Lung (tissue), 17 donors: ENCODE measurements at places on chromosomes 16 and 17.

GRCh38 chr17:28500712-28501379 is 5.3 kb upstream of the FOXN1 start:
- no peaks in the 10 kb centered on the region for H3K27me3 ChIP-seq
- no peak overlapping the region for H3K4me3 ChIP-seq
- no peaks in the 10 kb centered on the region for H3K36me3 ChIP-seq
- H3K27ac ChIP-seq = no peak overlapping the region

GRCh38 chr16:62288990-62289629 is 252.9 kb upstream of the CDH8 start:
- no peaks in the 10 kb centered on the region for H3K4me1 ChIP-seq
- H3K36me3 ChIP-seq = no peaks in the 10 kb centered on the region
- H3K4me3 ChIP-seq = no peak overlapping the region
- H3K27me3 ChIP-seq = no peaks in the 10 kb centered on the region

GRCh38 chr16:57387598-57388354 is 15.5 kb downstream of the CX3CL1 start:
- H3K4me3 ChIP-seq = no peak overlapping the region
- H3K27me3 ChIP-seq = no peaks in the 10 kb centered on the region
- H3K27ac ChIP-seq = no peak overlapping the region

DNA sequence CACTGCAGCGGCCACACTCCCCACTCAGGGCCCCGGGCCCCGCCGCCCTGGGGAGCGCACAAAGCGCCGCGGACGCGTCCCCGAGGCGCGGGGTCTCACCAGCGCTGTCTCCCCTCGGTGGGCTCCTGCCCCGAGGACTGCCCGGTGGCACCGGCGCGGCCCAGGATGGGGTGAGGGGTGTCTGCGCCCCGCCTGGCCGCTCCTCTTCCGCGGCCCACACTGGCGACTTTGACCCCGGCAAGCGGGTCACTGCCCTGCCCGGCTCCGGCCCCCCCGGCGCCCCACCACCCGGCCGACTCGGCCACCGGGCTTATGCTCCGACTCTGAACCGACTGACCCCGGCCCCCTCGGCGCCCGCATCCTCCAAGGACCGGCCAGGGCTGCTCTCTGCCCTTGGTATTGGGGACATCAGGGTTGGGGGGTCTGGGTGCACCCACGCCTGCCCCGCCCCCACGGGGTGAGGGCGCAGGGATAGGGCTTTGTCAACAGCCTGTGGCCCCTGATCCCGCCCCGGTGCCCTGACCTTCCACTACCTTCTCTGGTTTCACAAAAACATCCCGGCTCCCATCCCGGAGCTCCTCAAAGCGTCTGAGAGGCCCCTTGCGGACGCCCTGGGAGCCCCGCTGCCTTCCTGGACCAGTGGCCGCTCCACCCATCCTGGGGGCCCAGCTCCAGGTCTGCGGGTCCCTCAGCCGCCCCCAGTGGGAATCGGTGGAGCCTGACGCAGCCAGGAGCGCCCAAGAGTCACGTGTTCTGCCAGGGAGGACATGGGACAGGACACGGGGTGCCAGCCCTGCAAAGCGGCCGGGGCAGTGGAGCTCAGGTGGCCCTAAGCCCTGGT is 829 bp downstream of the GCGR start:
- DNase-seq = no peak
- H3K4me3 ChIP-seq = no peak overlapping the region
- no peaks in the 10 kb centered on the region for H3K36me3 ChIP-seq
- peaks cover 55% of the 10 kb centered on the region for H3K27me3 ChIP-seq

GRCh38 chr16:88522276-88522949 is 47.8 kb upstream of the ZC3H18 start:
- no peaks in the 10 kb centered on the region for H3K36me3 ChIP-seq
- no peak for DNase-seq
- no peaks in the 10 kb centered on the region for H3K4me1 ChIP-seq
- H3K27ac ChIP-seq = no peak overlapping the region
- no peaks in the 10 kb centered on the region for H3K27me3 ChIP-seq

GRCh38 chr16:69784586-69784985 is 22.5 kb downstream of the WWP2 start:
- H3K27me3 ChIP-seq = no peaks in the 10 kb centered on the region
- H3K27ac ChIP-seq = no peak overlapping the region

GRCh38 chr16:9534759-9535158 is 443.3 kb downstream of the HAPSTR1 start:
- DNase-seq = no peak
- no peak overlapping the region for H3K27ac ChIP-seq
- H3K36me3 ChIP-seq = no peaks in the 10 kb centered on the region
- no peaks in the 10 kb centered on the region for H3K27me3 ChIP-seq
- H3K4me3 ChIP-seq = no peak overlapping the region
